ENCODE measurements at places on chromosomes 2 and 18. TPM values are rescaled to one million over a fixed set of nuclear protein-coding genes. Genes with fewer than 3 reads are reported as not detected.
A peak's percentile ranks its signal among the peaks of the same experiment; 100 is the strongest.

DNA sequence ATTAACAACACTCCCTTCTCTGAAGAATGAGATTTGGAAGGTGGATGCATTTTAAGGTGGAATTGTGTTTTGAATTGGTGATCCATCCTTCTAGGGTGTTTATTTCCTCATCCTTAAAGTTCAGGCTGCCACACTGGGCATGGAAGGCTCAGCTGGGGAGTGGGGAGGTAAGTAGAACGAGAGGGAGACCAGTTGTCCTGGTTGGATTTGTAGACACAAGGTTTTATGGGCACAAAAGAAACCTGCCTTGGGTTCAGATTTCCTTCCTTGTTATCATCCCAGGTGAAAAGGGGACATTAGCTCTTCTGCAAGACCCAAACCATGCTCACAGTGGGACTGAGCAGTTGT lies 101.0 kb upstream of the SIX3 start:
- no peak for DNase-seq

- no peak for DNase-seq
Measured at GRCh38 chr18:23716966-23717365, 27.7 kb downstream of the LAMA3 start.

- no peak for DNase-seq
Measured at GRCh38 chr18:63071701-63072141, 247.8 kb downstream of the BCL2 start.

- peak; percentile 63 for DNase-seq
Measured at GRCh38 chr2:105545730-105546627, 147.1 kb upstream of the FHL2 start.

Gene RNASEH1
- total RNA-seq = 39.4 TPM

DNA sequence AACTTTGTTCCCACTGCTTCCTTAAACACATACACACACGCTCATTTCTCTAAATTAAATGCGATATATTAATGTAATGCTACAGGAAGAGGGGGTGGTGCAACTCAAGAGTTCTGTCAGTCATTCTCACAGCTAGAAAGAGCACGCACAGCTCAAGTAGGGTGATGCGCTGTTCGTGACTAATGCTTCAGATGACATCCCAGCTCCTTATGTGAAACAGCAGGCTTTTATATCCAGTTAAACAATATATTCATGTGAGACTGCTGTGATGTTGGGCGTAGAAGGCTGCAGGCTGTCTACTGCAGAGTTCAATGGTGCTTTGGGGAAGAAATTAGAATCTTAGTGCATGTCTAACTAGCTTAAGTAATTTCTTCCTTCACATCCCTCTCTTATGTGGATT lies 912.6 kb upstream of the FSHR start:
- no peak for DNase-seq

- DNase-seq = no peak
Measured at GRCh38 chr18:80178935-80179818, 68.1 kb downstream of the PARD6G start.

Gene CDK5R2
- not detected for total RNA-seq

GRCh38 chr2:221833966-221834365 lies 261.9 kb upstream of the EPHA4 start:
- no peak for DNase-seq
